ENCODE measurements at places on chromosomes 5 and 9. TPM values are rescaled to one million over a fixed set of nuclear protein-coding genes. Genes with fewer than 3 reads are reported as not detected.

TBCA gene
- polyA plus RNA-seq = 177 TPM

POLK gene
- 14.4 TPM for polyA plus RNA-seq

DNA sequence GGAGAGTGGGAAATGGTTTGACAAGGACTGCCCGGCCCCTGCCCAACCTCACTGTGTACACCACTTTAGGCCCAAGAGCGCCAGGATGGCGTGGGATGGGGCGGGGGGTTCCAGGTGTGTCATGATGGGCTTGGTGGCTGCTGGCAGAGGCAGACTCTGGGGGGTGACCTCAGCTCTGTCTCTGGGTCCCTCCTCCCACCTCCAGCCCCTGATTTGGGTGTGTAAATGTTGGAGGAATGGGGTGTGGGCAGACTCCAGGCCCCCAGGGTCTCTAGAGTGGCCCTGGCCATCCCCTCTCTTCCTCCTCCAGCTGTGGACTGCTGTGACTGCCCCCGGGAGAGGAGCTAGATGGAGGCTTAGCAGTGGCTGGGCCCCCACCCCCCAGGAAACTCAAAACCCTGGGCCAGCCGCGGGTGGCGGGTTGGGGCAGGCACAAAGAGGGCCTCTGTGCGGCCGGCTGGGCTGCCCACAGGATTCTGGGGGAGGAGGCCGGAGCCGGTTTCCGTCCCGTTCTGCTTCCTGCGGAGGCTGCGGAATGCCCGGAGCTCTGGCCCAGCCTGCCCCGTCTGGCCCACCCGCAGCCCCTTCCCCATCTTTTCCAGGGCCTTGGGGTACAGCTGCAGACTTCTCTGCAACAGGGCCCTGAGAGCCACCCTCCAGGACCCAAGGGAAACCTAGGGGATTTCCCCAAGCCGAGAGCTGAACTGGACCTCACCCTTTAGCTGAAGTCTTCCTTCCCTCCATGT is 23.1 kb downstream of the CXXC5 start:
- DNase-seq = no peak

- no peak for DNase-seq
Measured at GRCh38 chr5:74578356-74579044, 62.0 kb downstream of the ENC1 start.

DNA sequence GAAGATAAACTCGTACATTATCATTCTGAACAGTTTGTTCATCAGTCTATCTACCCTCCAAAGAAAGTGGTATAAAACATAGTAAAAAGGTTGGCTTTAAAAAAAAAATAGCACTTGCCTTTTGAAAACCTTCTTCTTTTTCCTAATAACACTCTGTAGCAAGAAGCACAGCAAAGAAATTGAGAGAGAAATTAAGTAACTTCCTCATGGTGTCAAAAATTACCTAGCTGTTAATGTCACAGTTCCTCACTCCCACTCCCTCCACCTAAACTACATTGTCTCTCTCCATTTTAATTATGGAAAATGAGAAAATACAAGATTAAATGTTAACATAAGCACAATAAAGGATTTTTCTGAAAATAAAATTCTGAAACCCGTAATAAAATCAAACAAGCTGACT is 72.2 kb downstream of the CERT1 start:
- DNase-seq = no peak

DNA sequence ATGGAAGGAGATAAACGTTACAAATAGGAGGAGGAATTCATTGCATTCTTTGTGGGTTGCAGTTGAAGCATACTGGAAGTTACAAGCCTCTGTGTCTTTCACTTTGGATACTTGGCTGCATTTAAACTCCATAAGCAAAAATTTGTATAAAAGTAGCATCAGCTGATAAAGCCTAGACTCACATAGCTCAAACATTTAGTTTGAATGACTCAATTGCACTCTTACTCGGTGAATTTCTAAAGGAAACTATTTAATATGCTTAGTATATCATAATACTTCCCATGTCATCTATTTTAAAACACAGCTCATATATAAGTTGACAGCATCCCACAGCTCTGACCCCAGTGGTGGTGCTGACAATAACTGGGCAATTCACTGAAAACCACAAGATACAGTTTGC is 596.6 kb upstream of the ZNF608 start:
- DNase-seq = no peak

- no peak for DNase-seq
Measured at GRCh38 chr9:26983340-26983739, 22.1 kb downstream of the LRRC19 start.

- peak; percentile 82 for DNase-seq
Measured at GRCh38 chr9:90433398-90433941, 209.2 kb downstream of the DIRAS2 start.

Measured in small intestine (tissue), 16 donors.